ENCODE measurements at places on chromosomes 12 and 14. TPM values are rescaled to one million over a fixed set of nuclear protein-coding genes. Genes with fewer than 3 reads are reported as not detected.

DNA sequence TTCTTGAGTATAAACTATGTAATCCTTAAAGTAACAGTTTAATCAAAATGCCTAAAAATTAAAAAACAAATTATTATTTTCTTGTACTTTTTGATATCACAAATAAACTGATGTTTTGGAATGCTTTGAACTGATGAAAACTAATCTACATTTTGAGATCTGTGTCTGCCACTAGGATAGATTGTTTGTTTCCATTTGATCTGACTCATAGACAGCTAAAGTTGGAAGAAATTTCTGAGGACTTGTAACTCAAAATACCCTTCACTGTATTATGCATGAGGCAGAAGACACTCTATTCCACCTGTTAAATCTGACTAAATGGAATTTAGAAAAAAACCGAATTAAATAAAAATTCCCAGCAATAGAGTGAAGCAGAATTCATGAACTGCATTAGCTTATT is 1400.0 kb upstream of the FLRT2 start:
- DNase-seq: no peak

GRCh38 chr12:125198652-125199051 is 133.4 kb downstream of the AACS start:
- no peak for DNase-seq

- no peak for DNase-seq
Observed at GRCh38 chr14:49904270-49904669, 11.4 kb downstream of the ARF6 start.

The PTPN6 gene
- not detected for total RNA-seq

The ABCD4 gene
- 27.7 TPM for total RNA-seq

The SLC10A1 gene
- total RNA-seq: not detected
